ENCODE measurements at places on chromosomes 6 and 20. TPM values are rescaled to one million over a fixed set of nuclear protein-coding genes. Genes with fewer than 3 reads are reported as not detected.

The CST4 gene
- total RNA-seq = not detected

The TBX18 gene
- total RNA-seq = not detected

The ANKEF1 gene
- 2.4 TPM for total RNA-seq

The ANKS1A gene
- total RNA-seq = 6.8 TPM

The HNF4A gene
- not detected for total RNA-seq

The GGT7 gene
- total RNA-seq = 11.6 TPM

The SLC22A2 gene
- total RNA-seq = not detected

The SLC22A16 gene
- 0.18 TPM for total RNA-seq

The CRISP3 gene
- total RNA-seq = not detected

The TFAP2D gene
- not detected for total RNA-seq

The LPA gene
- not detected for total RNA-seq

The DEFB132 gene
- not detected for total RNA-seq

The BYSL gene
- total RNA-seq = 39.5 TPM

The PHF20 gene
- 46.5 TPM for total RNA-seq

The PLEKHG1 gene
- total RNA-seq = 0.57 TPM

The CCDC170 gene
- total RNA-seq = not detected

The HDGFL1 gene
- not detected for total RNA-seq

The KCNS1 gene
- 0.05 TPM for total RNA-seq

The CFAP206 gene
- 0.07 TPM for total RNA-seq

The ULBP1 gene
- total RNA-seq = 0.27 TPM

The ZNF76 gene
- 39.2 TPM for total RNA-seq

The GPANK1 gene
- 29.2 TPM for total RNA-seq

The PTK7 gene
- total RNA-seq = 1.9 TPM

The MAPK13 gene
- 18.7 TPM for total RNA-seq

The GABRR1 gene
- total RNA-seq = not detected

The BPIFB4 gene
- total RNA-seq = not detected

The BMP2 gene
- total RNA-seq = not detected

The PBOV1 gene
- total RNA-seq = not detected

The KIF25 gene
- not detected for total RNA-seq

The KCNK16 gene
- total RNA-seq = not detected

The LAMA2 gene
- 1.4 TPM for total RNA-seq

The IRAK1BP1 gene
- 3.7 TPM for total RNA-seq

The KHDC1 gene
- total RNA-seq = 6.5 TPM

The BTN1A1 gene
- total RNA-seq = not detected

The NNAT gene
- total RNA-seq = not detected

The PRSS16 gene
- 1.9 TPM for total RNA-seq

The HUS1B gene
- 1.4 TPM for total RNA-seq

The NFKBIE gene
- total RNA-seq = 16.9 TPM

The FILIP1 gene
- not detected for total RNA-seq

The PRICKLE4 gene
- not detected for total RNA-seq

The PABPC1L gene
- 55.7 TPM for total RNA-seq
